ENCODE measurements at places on chromosomes 16 and 17.

- DNase-seq: no peak
Observed at GRCh38 chr17:68296217-68297191, 5.2 kb downstream of the ARSG start.

DNA sequence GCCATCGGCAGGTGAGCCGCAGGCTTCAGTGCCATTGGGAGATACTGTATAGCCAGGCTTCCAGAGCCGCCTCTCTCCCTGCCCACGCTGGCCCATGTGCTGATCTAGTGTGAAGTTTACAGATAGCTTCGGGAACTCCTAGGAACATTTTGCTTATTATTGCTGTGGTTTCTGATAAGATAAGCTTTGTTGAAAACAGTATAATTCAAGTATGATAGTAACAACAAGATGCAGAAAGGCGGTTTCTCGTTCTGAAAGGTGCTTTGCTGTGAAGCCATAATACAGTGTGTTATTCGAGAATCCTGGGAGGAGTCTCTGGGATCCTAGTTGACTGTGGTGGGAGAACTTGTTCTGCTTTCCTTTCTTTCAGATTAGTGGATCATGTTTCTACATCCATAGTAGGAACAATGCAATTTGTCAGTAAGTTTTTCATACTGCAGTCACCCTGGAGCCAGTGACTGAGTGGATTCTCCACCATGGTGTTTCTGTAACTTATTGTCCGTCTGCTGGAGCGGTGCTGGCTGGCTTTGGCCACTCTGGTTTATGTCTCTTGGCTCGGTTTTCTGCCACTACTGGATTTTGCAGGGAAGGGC lies 31.5 kb downstream of the RAB11FIP3 start:
- no peak for DNase-seq

- no peak for DNase-seq
Observed at GRCh38 chr17:74078363-74078941, 125.0 kb upstream of the RPL38 start.

DNA sequence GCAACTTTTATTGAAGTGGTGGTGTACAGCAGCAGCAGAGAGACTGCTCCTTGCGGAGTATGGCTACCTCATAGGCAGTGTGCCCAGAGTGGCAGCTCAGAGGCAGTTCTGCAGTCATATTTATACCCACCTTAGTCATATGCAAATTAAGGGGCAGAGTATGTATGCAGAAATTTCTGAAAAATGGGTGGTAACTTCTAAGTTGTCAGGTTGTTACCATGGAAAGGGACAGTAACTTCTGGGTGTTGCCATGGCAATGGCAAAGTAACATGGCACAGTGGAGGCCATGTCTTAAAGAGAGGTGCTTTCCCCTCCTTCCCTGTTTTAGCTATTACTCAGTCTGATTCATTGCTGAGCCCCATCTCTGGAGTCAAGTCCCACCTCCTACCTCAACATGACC lies 53.4 kb downstream of the MEOX1 start:
- no peak for DNase-seq

DNA sequence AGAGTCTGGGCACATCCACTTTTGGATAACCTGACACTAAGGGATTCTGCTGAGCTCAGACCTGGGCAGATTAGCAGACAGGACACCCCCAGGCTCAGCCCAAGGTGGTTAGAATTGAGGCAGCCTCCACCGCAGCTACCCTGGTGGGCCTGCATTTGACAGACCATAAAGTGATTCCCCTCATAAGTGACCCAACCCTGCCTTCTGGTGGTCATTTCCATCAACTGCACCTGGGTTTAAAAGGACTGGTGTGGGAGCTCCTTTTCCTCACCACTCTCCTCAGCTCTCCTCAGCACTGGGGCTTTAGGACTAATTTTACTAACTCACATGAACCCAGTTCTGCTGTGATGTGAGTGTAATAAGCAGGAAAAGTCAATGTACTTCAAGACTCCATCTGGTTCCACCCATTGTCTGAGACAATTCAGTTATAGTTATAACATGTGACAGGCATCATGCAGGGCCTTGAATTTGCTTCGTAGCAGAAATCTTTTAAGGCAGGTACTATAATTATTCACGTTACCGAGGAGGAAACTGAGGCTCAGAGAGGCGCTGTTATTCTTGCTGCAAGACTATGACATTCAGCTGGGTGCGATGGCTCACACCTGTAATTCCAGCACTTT lies 42.5 kb downstream of the MYH3 start:
- DNase-seq: no peak

DNA sequence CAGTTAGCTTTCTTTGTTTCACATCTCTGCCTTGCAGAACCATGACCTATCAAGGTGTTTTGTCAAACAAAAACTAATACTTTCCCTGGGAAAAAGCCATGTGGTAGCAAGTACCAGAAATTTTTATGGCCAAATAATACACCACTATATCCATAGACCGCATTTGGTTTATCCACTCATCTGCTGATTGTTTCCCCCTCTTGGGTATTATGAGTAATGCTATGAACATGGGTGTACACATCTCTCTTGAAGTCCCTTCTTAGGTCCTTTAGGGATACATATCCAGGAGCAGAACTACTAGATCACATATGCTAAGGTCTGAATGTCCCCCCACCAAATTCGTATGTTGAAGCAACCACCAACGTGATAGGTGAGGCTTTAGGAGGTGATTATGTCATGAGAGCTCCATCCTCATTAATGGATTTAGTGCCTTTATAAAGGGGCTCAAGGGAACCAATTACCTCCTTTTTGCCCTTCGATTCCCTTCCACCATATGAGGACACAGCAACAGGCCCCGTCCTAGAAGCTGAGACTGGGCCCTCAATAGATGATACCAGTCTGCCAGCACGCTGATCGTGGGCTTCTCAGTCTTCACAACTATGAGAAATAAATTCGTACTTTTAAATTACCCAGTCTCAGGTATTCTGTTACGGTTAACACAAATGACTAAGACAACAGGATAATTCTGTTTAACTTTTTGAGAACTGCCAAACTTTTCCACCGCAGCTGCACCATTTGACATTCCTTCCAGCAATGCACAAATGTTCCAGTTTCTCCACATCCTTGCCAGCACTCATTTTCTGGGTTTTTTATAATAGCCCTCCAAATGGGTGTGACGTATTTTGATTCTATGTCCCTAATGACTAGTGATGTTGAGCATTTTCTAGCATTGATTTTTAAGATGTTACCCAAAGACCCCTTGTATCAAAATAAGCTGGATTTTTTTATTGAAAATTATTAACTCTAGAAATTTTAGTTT lies 30.0 kb downstream of the SIAH1 start:
- no peak for DNase-seq

GRCh38 chr17:27332047-27332393 lies 38.1 kb downstream of the WSB1 start:
- DNase-seq: no peak

DNA sequence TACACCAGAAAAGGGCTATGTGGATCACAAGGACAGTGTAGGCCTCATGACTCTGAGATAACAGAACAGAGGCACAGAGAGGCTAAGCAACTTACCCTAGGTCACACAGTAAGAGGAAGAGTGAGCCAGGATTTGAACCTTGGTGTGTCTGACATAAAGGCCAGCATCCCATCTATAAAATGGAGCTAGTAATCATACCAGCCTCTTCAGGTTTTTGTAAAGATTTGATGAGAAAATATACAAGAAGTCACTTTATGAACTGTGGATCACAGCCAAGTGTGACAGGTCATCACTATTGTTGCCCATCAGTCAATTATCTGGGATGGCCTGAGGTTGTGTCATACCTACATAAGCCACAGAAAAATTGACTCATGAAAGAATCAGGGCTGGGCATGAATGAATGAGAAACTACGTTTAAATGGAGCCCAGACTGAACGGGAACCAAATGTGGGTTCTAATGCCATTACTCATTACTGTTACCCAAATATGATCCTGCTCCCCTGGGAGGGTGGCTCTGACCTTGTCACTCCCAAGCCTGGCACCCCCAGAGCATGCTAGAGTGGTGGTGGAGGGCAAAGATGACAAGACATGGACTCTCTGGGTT lies 21.0 kb downstream of the FBXO39 start:
- DNase-seq: no peak

GRCh38 chr16:5056352-5056751 lies 9.4 kb downstream of the C16orf89 start:
- DNase-seq: no peak

- DNase-seq: no peak
Observed at GRCh38 chr16:83744441-83744981, 63.3 kb upstream of the HSBP1 start.
